Activated CD4-positive, alpha-beta T cell treated with anti-CD3 and anti-CD28 coated beads for 4 hours (primary cell): ENCODE measurements at places on chromosomes 6 and 20.

- DNase-seq: peak; percentile 12
These were observed 53.8 kb upstream of the POLR1H start for GRCh38 chr6:30007132-30007764.

- no peak for DNase-seq
These were observed 17.3 kb downstream of the PPP1R3G start for GRCh38 chr6:5102267-5102970.

GRCh38 chr6:25401711-25402110 lies 122.5 kb downstream of the CARMIL1 start:
- DNase-seq: no peak

DNA sequence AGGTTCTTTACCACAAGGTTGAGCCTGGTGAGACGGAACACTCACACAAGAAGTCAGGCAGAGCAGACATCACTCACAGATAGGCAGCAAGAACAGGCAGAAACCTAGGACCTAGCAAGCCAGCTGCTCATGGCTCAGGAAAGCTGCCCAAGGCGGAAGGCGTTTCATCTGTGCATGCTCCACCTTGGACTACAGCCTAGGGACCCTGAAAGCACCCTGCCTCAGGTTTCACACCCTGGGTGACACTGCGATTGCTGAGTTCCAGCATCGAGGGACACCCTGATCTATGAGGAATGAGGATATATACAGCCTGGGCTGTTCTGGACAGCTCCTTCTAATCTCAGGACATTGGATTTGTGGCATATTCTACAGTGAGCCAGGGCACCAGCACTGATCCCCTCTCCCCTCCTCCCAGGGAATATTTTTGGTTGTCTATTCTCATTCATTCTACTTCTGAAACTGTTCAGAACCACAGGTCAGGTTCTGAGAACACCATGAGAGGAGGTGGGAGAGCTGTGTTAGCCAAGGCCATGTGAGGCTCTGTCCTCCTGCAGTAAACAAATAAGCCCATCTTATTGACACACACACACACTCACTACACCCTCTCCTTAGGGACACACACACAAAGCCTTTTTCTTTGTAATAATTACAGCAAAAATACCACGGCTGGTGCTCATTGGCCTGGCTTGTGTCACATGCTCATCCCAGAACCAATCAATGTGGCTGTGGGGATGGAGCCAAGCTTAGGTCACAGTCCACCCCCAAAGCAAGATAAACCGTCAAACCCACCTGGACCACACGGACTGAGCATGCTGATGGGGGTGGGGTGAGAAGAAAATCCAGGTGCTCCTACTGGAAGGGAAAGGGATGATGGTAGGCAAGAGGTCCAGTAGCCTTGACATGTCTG lies 26.3 kb upstream of the PMEPA1 start:
- DNase-seq: no peak

DNA sequence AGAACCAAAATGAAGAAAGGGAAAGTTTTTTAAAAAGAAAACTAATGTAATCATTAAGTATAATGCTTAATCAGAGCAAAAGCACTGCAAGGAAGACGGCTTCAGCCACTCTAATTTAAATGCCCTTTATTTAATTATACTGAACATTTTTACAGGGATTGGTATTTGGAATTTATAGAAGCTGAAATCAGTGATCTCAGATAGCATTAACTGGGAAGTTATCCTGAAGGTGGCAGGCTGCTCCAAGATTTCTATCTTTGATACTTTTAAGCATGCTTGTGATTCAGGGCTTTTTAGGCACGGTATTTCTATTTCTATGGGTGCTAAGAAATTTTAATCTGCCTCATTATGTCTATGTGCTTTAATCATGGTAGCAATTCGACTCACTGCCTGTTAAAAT lies 1.3 kb upstream of the NDUFAF4 start:
- DNase-seq: no peak

DNA sequence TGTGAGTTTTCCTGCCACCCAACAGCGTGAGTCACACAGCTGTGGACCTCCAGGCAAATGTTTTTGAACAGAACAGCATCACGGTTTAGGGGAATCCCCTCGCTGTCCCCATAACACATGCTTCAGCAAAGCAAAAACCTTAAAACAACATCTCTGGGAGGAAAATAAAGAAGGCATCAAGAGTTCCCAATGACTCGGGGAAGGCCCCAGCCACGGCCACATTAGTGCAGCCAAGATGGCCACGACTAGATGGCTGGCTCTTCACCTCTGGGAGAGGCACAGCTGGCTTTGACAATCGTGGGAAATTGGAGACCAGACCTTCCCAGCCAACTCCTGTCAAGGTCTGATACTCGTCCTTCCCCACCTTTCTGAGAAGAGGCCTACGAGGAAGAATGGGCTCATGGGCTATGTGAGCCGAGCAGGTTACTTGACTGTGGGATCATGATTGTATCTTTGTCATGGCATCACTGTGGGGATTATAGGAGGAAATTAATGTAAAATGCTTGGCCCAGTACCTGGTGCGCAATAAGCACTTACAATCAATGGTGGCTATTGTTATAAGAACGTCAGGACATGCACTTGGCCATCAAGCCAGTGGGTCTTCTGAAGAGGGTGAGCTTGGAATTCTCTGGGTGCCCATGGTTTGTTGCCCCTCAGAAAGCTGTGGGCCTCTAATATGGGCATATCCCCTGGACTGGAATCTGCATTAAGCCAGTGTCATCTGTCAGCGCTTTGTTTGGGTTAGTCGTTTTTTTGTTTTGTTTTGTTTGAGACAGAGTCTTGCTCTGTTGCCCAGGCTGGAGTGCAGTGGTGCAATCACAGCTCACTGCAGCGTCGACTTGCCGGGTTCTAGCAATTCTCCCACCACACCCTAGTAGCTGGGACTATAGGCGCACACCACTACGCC lies 43.6 kb downstream of the FGD2 start:
- peak; percentile 76 for DNase-seq

DNA sequence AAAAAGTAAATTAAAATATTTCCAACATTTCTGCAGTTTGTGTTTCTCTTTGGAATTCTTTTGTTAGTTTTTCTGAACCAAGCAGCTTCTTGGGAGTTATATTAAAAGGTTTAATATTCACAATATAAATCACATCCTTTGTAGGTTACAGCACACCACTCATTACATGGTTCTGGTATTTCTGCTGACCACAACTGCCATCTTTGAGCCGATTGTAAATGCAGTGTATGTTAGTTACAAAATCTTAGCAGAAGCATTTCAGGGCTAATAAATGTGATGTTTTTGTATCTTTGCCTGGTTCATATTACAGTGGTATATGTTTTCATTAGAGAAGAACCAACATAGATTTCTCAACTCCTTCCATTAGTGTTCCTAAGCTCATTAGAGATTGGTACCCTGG lies 19.1 kb upstream of the TSHZ2 start:
- DNase-seq: no peak

- no peak for DNase-seq
These were observed 157.4 kb downstream of the OPRM1 start for GRCh38 chr6:154196333-154196885.

- DNase-seq: no peak
These were observed 308.1 kb downstream of the CDH26 start for GRCh38 chr20:60266177-60266823.

DNA sequence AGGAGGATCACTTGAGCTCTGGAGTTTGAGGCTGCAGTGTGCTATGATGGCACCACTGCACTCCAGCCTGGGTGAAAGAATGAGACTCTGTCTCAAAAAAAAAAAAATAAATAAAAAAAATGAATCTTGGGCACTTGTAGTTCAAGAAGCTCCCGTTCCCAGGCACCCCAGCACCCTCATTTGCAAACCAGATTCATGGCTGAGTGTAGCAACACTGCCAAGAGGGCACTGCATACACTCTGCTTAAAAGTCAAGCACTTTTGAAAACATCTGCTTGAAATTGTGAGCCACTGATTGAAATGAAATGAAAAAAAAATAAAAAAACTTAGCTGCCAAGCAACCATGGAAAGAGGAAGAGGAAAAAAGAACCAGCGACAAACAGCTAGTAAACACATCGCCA lies 124.7 kb upstream of the SASH1 start:
- no peak for DNase-seq

- DNase-seq: peak; percentile 63
These were observed 6.7 kb downstream of the PSMA7 start for GRCh38 chr20:62136283-62137091.

DNA sequence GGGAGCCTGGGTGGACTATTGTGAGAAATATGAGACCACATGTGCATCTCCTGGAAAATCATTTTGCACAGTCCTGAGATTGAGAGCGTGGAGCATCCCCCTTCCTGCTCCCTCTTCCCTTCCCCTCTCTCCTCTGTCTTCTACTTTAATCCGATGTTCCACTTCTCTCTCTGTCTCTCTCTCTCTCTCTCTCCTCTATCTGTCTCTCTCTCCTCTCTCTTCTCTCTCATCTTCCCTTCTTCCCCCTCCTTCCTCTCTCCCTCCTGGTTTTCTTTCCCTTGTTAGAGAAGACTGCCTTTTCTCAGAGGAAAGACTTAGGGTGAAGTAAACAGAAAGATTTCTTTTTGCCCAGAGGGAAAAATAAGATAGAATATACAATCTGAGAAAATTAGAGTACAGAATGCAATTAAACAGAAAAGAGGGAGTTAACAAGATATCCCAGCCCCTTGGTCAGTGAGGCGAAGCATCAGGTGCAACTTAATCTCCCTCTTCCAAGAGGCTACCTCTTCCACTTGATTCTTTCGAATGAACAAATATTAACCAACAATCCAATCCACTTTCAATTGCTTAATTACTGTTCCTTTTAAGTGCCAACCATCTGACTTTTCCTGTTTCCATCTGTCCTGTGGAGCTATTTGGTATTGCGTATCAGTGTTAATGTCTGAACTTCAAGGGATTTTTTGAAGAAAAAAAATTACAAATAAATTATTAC lies 14.6 kb downstream of the KHDC1 start:
- DNase-seq: no peak

GRCh38 chr6:30511169-30511546 lies 21.8 kb downstream of the HLA-E start:
- no peak for DNase-seq

GRCh38 chr20:50385733-50386640 lies 124.2 kb upstream of the PTPN1 start:
- DNase-seq: peak; percentile 31

- no peak for DNase-seq
These were observed 1.3 kb downstream of the ABHD16A start for GRCh38 chr6:31701666-31702404.

DNA sequence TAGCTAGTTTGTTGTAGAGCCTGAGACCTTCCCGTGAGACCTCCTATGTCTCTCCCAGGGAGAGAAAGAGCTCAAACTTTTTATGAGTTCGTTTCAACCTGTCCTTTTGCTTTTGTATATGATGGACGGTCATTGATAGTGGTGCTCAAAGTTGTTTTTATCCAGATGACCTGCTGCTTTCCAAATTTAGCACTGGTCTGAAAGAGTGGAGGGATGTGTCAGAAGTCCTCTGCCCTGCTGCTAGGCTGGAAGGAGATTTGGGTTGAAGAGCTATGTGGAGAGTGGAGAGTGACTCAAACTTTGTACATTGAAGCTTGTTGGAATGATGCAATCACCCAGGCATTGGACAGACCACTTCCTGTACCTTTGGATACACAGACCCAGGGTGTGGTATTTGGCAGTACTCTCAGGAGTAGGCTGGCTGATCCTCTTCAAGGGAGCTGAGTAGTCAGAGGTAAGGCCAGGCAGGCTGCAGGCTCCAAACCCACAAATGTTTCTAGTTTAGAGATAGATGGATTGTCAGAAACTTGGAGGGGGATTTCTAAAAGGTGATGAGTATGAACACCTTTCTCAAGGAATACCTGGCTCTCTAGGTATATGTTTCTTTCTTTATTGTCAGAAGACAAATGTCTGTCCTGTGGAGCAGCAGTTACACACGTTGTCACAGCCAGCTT lies 49.4 kb upstream of the RREB1 start:
- no peak for DNase-seq

DNA sequence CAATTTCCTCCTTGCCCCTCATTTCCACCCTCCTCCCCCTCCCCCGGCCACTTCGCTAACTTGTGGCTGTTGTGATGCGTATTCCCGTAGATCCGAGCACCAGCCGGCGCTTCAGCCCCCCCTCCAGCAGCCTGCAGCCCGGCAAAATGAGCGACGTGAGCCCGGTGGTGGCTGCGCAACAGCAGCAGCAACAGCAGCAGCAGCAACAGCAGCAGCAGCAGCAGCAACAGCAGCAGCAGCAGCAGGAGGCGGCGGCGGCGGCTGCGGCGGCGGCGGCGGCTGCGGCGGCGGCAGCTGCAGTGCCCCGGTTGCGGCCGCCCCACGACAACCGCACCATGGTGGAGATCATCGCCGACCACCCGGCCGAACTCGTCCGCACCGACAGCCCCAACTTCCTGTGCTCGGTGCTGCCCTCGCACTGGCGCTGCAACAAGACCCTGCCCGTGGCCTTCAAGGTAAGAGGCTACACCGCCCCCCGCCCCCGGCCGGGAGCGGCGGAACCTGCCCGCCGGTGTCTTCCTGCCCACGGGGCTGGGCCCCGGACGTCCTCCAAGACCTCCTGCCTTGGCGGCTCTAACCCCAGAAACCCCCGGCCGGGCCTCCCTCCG lies 44.9 kb upstream of the SUPT3H start:
- DNase-seq: peak; percentile 35

DNA sequence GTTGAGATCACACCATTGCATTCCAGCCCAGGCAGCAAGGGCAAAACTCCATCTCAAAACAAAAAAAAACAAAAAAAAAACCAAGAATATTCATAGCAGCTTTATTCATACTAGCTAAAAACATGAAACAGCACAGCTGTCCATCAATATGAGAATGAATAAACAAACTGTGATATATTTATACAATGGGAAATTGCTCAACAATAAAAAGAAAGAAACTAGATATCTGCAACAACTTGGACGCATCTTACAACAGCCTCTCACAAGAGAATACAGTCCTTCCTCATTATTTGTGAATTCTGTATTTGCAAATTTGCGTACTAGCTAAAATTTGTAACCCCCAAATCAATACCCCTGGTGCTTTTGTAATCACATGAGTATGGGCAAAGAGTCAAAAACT lies 28.2 kb upstream of the SPAG4 start:
- DNase-seq: no peak

- no peak for DNase-seq
These were observed 28.6 kb downstream of the NOL4L start for GRCh38 chr20:32556312-32557184.

GRCh38 chr6:80250391-80250997 lies 144.0 kb downstream of the BCKDHB start:
- no peak for DNase-seq

DNA sequence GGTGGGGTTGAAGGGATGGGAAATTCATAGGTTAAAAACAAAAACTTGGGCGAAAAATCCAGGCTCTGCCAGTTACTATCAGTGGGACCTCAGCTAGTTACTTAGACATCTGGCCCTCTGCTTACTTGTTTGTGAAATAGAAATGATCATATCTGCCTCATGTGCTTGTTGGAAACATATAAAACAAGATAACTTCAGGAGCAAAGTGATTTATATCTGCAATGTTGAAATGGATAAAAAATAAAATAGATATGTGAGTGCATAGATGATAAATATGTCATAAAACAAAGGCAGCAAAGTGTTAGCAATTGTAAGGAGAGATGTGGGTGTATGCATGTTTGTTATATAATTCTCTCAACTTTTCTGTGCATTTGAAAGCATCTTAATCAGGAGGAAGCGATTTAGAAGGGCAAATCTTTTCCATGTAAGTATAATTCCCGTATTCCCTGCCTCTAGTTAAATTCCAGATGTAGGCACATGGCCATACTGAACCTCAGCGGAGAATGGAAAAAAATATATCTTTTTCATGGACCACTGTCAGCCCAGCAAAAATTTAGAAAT lies 579.0 kb upstream of the FLRT3 start:
- DNase-seq: no peak

- no peak for DNase-seq
These were observed 9.1 kb upstream of the SERPINB6 start for GRCh38 chr6:2980465-2980855.
